ENCODE measurements at places on chromosomes 12 and 14.

DNA sequence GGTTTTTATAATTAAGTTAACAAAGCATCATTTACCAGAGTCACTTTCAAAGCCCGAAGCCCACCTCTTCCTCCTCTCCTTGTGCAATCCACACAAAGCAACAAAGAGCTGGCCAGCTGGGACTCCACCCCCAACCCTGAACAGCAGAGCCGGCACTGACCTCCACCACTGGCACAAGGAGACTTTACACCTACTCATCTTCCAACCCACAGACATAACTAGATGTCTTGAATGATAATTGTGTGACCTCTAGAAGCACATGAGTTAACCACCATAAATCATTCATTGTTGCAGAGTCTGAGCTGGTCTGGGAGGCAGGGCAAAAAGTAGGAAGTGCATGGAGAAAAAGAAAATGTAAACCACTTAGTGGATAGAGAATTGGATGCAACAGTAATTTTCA lies 72.2 kb downstream of the ST8SIA1 start:
- DNase-seq, result no peak

GRCh38 chr14:22626590-22626989 lies 17.6 kb downstream of the OR6J1 start:
- no peak for DNase-seq

- no peak for DNase-seq
Observed at GRCh38 chr12:64688219-64688618, 71.0 kb downstream of the GNS start.

- no peak for DNase-seq
Observed at GRCh38 chr12:91335699-91336098, 153.1 kb upstream of the DCN start.

- peak; percentile 26 for DNase-seq
Observed at GRCh38 chr12:9943240-9943639, 11.1 kb upstream of the CLEC2A start.

- DNase-seq, result no peak
Observed at GRCh38 chr12:52042706-52043385, 8.4 kb upstream of the NR4A1 start.

GRCh38 chr14:103619057-103619456 lies 10.0 kb upstream of the KLC1 start:
- DNase-seq, result no peak

DNA sequence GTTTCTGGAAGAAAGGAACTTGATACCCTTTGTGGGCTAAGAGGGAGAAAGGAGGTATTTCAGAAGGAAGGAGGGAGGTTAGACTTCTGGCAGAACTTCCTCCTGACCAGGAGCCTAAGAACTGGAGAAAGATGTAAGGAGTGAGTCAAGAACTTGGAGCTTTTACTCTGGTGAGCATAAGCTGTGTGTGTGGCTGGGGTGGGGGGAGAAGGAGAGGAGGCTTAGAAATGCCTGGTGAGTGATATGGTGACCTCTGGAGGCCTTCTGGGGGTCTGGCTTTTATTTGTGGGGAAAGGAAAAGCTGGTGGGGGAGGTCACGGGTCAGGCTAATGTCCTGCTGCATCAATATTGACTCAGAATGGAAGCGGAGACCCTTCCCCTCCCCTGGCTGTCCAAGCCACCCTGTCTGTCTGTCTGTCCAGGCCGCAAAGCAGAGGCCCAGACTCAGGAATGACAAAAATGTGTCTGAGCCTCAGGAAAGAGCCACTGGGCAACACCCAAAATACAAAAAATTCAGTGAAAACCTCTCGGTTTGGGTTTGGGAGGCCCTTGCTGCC lies 4.8 kb downstream of the LRP1 start:
- DNase-seq, result no peak

DNA sequence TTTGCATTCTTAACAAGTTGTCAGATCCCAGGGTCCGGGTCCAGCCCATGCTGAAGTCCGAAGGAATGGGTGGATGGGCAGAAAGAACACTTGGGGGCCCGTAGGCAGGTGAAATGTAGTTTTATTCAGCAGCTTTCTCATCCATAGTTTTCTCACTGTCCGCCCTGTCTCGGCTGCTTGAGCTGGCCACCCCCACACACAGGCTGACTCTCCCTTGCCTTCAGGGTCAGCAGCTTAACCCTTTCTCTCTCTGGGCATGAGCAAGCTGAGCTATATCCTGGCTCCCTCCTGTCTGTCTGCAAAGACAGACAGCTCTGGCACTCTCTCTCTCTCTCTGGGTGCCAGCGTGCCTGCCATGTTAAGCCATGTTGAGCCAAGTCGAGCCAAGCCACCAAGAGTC lies 163.9 kb downstream of the PTCSC3 start:
- no peak for DNase-seq

- no peak for DNase-seq
Observed at GRCh38 chr12:82757656-82758055, 71.0 kb downstream of the TMTC2 start.

GRCh38 chr12:14564336-14564959 lies 3.2 kb downstream of the PLBD1 start:
- DNase-seq, result no peak

GRCh38 chr14:74660863-74661262 lies 48.8 kb upstream of the LTBP2 start:
- no peak for DNase-seq

GRCh38 chr14:79050787-79051727 lies 880.9 kb downstream of the NRXN3 start:
- DNase-seq, result no peak

DNA sequence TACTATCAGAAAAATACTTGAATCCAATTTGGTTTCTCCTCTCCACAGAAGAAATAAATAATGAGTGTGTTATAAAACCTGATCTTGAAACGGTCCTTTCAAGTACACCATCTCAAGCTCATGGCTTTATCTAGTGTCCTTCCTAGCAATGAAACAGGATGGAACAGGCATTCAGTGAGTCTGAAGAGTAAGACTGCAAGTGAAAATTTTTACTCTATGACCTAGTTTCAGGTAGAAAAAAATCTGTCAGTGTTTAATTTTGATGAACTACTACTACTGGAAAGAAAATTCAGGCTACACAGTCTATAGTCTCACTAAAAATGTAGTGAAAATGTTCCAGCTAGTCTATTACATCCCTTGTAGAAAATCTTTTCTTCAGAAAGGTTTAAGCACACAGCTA lies 7.7 kb downstream of the CBX5 start:
- DNase-seq, result no peak

DNA sequence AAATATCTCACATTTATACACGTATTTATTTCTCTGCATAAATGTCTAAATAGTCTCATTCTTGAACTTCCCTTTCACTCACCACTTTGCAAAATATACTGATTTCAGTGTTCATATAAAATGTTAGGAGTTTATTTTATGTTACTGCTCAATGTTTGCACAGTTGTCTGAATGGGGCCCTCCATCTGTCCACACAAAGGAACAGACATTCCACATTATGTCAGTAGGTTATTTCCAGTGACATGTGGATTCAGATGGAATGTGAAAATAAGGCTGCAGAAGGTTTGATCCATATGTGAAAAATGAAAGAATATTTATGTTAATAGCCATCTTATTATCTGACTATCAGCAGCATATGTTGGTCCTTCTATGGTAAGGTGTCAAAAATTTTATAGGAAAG lies 994.4 kb upstream of the SEL1L start:
- DNase-seq, result no peak

GRCh38 chr14:78904094-78904493 lies 733.9 kb downstream of the NRXN3 start:
- DNase-seq, result no peak

- DNase-seq, result no peak
Observed at GRCh38 chr12:73589220-73589619, 948.4 kb upstream of the ATXN7L3B start.

DNA sequence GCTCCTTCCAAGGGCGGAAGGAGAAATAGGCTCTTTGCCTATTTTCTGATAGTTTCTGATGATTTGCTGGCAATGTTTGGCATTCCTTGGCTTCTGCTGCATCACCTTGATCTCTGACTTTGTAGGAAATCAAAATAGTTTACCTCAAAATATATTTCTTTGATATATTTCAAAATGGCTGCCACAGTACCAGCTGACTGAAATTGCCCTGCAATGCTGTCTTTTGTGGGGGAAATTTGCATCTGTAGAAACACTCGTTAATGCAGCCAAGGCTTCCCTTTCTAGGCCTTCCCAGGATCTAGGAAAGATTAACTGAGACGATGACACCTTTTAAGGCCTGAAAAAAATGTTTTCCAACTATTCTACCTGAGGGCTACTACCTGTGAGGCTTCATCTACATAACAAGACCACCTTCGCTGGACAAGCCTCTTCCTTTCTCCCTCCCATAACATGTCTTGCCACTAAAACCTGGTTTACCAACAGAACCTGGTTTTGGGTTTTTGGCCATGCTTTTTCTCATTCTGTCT lies 212.8 kb upstream of the SSTR1 start:
- DNase-seq, result no peak

- no peak for DNase-seq
Observed at GRCh38 chr12:12201274-12201758, 65.5 kb downstream of the LRP6 start.

GRCh38 chr14:79144896-79145295 lies 974.7 kb downstream of the NRXN3 start:
- no peak for DNase-seq

DNA sequence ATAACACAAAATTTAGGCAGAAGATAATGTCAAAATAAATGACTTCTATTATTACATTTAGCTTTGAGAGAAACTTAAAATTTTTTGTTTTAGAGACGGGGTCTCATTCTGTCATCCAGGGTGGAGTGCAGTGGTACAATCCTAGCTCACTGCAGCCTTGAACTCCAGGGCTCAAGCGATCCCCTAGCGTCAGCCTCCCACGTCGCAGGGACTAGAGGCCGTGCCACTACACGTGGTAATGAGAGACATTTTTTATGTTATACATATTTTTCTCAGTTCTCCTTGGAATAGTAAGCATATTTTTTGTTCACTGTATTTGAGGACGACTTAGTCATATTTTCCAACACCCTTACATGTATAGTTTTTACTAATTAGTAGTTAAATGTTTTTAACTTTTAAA lies 21.5 kb upstream of the NUDT4 start:
- DNase-seq, result no peak

- no peak for DNase-seq
Observed at GRCh38 chr12:23340351-23340750, 609.1 kb downstream of the SOX5 start.

GRCh38 chr12:110269622-110270124 lies 11.4 kb upstream of the ATP2A2 start:
- no peak for DNase-seq

GRCh38 chr14:106347291-106347778 lies 821.0 kb downstream of the TMEM121 start:
- DNase-seq, result no peak

DNA sequence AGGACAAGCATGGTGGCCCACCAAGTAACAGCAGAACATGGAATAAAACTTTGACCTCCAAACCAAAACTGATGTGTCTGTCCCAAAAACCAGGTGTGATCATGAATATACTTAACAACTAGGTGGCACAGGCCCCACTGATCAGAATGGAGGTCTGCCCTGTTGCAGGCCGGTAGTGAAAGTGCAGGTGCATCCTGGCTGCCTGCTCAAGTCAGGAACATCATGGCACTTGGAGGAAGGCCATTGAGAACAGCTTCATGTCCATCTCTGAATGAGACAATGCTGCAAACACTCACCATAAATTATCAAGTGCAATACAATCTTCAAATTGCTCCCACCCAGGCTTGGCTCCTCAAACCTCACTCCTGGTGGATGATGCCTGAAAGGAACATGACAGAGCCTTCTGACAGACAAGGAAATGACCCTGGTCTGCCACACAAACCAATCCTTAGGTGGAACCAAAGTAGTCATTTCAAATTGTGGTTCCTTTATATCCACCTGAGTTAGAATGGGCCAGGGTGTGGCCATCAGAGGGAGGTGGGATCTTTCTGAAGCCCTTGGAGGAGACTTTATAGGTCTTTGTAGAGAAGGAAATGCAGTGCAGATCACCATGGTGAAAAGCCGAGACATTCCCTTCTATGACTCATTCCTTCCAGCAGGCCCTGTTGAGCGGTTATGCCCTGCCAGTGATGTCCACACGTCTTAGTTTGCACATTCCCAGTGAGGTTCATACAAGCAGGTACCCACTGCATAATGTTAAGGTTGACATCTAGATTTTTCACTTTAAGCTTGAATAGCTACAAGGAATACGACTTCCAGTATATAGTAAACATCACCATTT lies 36.0 kb downstream of the EGLN3 start:
- DNase-seq, result no peak

DNA sequence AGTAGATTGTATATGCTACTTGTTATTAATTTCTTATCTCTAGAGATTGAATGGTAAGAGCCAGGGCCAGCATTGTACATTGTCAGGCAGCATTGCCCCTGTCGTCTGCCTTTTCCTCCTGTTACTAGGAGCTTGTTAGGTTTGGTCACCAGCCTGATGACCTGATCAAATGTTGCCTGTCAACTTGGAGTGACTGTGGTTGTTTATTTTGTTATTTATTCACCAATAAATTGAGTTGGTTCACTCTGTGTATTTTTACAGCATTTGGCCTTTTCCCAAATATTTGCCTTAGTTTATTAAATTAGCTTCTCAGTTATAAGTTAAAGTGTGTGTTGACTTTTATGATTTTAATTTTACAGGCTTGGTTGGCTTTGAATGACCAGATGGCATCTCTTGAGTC lies 88.4 kb downstream of the PRKCH start:
- DNase-seq, result no peak

DNA sequence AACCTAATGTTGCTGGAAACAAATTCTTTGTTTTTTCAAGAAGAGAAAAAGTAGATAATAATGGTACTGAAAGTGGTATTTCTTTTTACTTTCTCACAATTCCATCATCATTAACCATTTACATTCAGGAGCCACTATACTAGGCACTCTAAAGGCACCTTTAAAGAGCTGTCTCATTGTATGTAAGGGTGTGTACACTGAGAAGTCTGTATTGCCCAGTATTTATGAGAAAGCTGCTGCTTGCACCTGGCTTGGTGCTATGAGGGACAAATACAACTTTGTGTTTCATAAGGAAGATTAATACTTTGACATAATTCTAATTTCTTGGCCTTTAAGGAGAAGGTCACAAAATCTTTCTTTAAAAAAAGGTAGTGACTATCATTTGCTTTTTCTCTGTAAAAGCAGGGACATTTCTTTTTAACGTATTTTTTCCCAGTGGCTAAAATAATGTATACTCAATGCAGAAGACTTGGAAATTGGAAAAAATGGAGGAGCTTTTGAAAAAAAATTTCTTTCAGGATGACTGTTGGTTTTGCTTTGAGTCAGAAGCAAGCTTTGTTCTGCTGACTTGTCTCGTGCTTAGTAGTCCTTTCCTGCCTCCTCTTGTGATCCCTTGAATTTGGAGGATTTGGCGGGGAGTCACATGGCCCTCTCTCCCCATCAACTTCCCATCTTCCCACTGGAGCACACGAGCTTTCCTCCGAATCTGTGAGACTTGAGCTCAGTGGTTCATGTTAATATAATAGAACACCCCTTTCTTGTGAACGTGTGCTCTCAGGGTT lies 50.1 kb downstream of the RASSF3 start:
- no peak for DNase-seq

GRCh38 chr14:54653712-54654469 lies 87.0 kb downstream of the SAMD4A start:
- no peak for DNase-seq

DNA sequence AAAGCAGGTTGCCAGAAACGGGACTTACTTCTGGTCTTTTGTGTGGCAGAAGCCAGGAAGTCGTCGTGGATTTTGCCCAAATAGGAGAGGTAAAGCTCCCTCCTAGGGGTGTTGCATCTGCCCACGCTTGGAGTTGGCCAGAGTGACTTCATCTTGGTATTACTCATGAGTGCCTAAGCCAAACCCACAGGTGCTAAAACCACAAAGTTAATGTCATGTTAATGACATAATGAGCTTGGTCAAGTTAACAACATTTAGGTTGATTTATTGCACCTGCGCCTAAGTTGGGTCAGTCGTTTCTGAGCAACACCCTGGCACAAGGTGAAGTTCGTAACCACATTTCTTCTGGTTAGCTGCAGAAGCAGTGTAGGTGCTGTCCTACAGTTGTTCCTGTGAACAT lies 225.2 kb downstream of the FUT8 start:
- no peak for DNase-seq
